ENCODE measurements at places on chromosomes 11 and 22. TPM values are rescaled to one million over a fixed set of nuclear protein-coding genes. Genes with fewer than 3 reads are reported as not detected.

GRCh38 chr11:76589964-76590950 lies 80.3 kb downstream of the LRRC32 start:
- peaks cover 19% of the 10 kb centered on the region for H3K36me3 ChIP-seq
- DNase-seq: no peak
- no peak overlapping the region for H3K4me3 ChIP-seq
- H3K4me1 ChIP-seq: peaks cover 76% of the 10 kb centered on the region

The SCO2 gene
- 11.7 TPM for total RNA-seq

The OR4D5 gene
- not detected for total RNA-seq

The PIWIL4 gene
- 0.39 TPM for total RNA-seq

The RIMBP3B gene
- 0.68 TPM for total RNA-seq
